ENCODE measurements at places on chromosomes 13 and 19.
A peak's percentile ranks its signal among the peaks of the same experiment; 100 is the strongest.

- no peak for DNase-seq
Observed at GRCh38 chr19:47155148-47155547, 24.5 kb downstream of the SAE1 start.

- no peak for DNase-seq
Observed at GRCh38 chr19:5850743-5851293, 431 bp downstream of the FUT3 start.

DNA sequence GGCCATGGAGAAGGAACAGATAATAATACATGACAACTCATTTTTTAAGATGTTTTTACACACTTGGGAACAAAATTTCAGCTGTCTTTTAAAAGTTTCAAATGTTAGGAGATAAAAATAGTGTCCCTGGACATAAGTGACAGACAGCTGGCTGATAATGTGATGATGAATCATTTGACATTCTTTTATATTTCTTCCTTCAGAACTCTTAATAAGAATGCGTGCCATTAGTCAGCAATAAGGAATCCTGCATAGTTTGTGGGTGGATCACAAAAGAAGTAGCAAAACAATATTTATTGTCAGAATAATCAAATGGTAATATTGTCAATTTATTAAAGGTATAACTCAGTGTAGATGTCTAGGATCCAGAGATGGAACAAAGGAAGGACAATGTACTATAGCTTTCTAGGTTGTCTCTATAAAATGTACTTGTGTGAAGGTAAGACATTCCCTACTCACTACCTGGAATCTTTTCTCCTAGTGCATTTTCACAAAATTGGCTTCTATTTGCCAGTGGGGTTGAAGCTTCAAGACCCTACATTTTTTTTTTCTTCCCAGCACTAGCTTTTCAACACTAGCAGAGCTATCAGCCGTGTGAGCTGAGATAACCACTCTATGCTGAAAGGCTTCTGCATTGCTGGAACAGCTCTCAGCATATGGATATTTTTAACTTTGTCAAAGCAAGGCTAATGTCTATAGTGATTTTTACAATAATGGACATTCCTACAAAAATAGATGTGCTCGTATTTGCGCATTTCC is 175.6 kb upstream of the SLITRK6 start:
- DNase-seq = no peak

DNA sequence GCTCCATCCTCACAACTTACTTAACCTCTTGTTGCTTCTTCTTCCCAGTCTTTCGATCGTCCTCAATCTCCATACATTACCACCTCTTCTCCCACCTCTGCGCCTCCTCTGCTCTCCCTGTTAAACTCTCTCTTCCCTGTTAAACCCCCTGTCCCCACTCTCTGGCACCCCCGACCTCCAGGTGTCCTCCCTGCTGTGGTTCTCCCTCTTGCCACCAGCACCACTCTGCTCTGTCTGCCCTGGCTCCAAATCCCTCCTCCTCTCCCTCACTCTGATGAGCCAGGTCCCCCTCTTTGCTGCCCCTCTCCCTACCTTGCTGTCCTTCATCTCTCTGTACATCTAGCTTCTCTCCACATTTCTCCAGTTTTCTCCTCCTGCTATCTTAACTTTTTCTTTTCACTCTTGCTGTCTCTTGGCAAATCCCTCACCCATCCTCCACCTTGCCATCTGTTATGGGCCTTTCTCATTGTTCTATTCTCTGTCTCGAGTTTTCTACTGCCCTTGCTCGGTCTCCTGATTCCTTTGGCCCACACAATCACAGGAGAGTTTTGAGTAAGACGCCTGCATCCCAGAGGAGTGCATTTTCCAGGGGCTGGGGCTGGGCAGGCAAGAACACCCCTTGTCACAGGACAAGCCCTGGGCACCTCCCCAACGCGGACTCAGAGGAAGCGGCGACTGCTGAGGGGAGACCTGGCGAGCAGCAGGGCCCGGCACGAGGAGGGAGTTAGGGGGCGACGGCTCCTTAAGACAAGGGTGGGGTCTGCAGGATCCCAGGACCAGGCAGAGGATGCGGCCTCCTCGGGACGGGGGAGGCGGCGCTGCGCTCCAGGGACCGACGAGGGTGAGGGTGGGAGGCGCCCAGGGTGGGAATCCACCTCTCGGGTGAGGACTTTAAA is 21.4 kb upstream of the ERVV-1 start:
- DNase-seq = no peak

GRCh38 chr13:113581871-113582270 is 2.7 kb upstream of the TFDP1 start:
- no peak for DNase-seq

GRCh38 chr13:72504131-72504841 is 223.1 kb downstream of the MZT1 start:
- no peak for DNase-seq

DNA sequence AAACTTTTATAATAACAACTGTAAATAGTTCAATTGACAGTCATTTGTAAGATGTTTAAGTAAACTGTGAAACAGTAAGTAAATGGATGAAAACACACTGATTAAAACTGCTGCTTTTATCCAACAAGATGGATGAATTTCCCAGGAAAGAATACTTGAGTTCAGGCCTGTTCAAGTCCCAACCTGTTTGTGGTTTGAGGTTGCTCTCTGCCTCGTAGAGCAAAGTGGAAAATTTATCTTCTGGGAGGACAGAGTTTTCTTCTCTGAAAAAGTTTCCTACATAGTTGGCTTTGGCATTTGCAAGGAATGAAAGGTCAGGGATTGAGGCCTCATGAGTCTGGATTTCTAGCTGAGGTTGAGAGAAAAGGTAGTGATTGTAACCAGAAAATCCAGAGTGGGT is 15.2 kb upstream of the ZNF543 start:
- DNase-seq = no peak

GRCh38 chr19:17602872-17603510 is 47.5 kb downstream of the COLGALT1 start:
- no peak for DNase-seq

- DNase-seq = no peak
Observed at GRCh38 chr19:5261156-5261890, 79.3 kb downstream of the PTPRS start.

GRCh38 chr13:43569658-43570057 is 217.1 kb downstream of the ENOX1 start:
- DNase-seq = no peak

GRCh38 chr19:29255006-29255405 is 42.1 kb upstream of the UQCRFS1 start:
- DNase-seq = no peak

GRCh38 chr19:1173845-1174809 is at the start of gene SBNO2:
Gene SBNO2 (minus strand): TSS chr19:1174268. CDS start chr19:1154276, 19,992 bp downstream.
- peak; percentile 66 for DNase-seq

- no peak for DNase-seq
Observed at GRCh38 chr13:51739027-51739764, 64.8 kb downstream of the DHRS12 start.

- DNase-seq = no peak
Observed at GRCh38 chr19:40444825-40445312, 734 bp upstream of the SERTAD3 start.

DNA sequence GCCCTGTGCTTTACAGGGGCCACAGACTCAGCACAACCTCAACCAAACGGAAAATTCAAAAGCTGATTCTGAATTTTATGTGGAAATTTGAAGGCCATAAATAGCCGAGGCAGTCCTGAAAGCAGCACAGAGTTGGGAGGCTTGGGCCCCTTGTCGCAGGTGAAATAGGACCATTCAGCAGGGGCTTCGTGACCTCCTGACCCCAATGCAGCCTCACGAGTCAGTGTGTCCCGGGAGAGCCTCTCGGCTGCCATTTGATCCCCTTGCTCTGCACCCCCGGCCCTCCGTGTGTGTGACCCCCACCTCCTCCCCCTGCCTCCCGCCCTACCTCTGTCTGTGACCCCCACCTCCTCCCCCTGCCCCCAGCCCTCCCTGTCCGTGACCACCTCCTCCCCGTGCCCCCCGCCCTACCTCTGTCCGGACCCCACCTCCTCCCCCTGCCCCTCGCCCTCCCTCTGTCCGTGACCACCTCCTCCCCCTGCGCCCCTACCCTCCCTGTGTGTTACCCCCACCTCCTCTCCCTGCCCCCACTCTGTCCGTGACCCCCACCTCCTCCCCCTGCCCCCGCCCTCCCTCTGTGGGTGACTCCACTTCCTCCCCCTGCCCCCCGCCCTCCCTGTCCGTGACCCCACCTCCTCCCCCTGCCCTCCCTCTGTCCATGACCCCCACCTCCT is 41.7 kb upstream of the TFDP1 start:
- DNase-seq = no peak

GRCh38 chr13:66821551-66821950 is 408.6 kb downstream of the PCDH9 start:
- no peak for DNase-seq

GRCh38 chr13:97018029-97018819 is 23.9 kb upstream of the OXGR1 start:
- DNase-seq = no peak

GRCh38 chr13:31930901-31931522 is 100.6 kb upstream of the FRY start:
- DNase-seq = no peak

- no peak for DNase-seq
Observed at GRCh38 chr13:87677496-87678371, 6.6 kb downstream of the SLITRK5 start.

DNA sequence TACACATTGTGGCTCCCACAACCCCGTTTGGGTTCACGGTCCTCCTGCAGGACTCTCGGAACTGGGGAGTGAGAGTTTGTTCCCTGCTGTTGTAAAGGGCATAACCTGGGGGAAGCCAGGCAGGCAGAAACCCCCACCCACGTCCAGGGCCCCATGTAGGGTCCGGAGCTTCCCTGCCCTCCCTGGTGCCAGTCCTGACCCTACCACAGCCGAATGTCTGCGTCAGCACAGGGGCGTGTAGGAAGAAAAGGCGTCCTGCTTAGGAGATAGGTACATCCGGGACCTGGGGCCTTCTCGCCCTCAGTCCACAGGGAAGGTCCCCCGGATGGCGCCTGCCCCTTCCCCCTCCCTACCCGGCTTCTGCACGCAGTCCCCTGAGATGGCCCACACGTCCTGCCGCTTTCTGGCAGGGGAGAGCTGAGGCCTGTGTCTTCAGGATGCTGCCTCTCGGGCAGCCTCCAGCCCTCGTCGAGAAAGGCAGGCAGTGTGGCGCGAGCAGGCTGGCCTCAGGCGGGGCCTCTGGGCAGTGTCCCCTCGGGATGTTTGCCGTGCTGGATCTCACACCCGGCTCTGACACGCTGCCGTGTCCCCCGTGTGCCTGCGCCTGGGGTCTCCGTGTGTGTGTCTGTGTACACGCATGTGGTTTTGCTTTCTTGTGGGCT is 19.1 kb downstream of the CSNK1G2 start:
- no peak for DNase-seq

GRCh38 chr19:41016488-41017071 is 25.5 kb downstream of the CYP2B6 start:
- no peak for DNase-seq

DNA sequence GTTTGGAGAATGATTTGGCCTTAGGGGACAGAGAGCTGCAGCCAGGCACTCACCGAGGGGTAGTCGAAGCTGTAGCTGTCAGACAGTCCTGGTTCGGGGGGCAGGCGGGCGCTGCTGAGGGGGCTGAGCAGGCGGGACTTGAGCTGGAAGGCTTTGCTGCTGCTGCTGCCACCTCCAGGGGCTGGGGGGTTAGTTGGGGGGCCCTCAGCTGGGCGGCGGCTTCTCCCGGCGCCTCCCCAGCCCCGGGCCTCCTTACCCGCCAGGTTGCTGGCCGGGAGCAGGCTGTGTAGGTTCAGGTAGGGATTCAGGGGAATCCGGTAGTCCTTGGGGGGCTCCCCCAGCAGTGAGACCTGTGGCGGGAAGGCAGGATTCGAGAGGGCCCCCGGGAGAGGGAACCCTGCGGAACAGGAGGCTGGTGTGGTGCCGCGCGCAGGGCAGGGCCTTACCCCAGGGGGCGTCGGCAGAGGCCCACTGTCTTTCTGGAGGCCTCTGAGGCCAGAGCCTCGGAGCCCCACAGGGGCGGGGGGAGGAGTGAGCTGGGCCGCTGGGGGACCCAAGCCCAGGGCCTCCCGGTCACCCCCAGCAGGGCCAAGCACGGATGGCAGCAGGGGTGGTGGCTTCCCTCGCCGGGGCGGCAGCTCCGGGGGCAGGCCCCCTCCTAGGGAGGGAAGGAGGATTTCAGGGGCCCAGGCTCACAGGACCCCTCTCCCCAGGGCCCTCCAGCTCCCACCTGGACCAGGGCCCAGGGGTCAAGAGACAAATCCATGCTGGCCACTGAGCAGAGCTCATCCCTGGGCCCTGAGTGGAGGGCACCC is 5.0 kb upstream of the FDX2 start:
- DNase-seq = no peak

- DNase-seq = no peak
Observed at GRCh38 chr13:56271686-56272085, 869.0 kb upstream of the PRR20A start.

DNA sequence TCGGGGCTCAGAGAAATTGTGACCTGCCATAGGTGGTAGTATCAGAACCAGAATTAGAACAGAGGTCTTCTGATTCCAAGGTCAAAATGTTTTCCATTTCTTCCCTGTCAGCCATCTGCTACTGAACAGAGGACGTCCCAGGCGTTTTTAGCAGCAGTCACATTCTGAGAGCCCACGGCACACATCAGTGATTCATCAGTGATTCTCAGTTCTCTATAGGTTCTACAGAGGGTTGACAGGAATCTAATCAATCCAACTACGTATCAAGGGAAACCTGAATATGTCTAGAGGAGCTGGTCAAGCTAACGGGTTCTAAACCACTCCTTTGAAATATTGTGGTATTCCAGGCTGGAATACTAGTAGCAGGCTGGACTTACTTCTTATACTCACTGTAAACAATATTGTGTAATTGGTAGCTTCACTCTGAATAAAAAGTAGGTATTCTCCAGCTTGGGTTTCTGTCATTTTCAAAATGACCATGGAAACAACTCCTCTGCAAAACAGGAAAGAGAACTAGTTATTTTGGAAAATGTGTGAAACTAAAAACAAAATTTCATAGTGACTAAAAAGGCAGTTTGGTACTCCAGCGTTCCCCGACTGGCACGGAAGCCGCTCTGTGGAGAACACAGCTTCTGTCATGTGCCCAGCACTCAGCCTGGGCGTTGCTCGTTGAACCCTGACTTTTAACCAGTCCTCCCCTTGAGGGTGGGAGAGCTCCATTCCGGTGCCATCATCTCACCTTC is 43.2 kb downstream of the FLT3 start:
- no peak for DNase-seq

Data from T-helper 22 cell (primary cell).